ENCODE measurements at places on chromosomes 4 and X.

DNA sequence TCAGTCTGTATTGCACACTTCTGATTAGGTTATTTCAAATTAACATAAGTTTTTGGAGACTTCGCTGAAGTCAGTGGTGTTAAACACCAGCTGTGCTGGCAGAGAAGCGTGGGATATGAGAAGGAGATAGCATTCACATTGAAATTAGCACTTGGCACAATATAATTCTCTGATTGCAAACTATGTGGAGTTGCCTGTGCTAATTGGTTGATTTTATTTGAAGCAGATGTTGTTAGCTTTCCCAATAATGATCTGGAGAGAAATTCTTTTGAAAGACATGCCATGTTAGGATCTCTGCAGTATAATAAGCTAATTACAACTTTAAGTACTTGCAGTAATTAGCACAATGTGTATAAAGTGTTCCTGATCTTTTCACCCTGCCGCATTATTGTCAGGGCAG lies 367.4 kb upstream of the ARX start:
- DNase-seq = no peak

- DNase-seq = no peak
Observed at GRCh38 chrX:120111611-120112010, 4.1 kb downstream of the RHOXF1 start.

DNA sequence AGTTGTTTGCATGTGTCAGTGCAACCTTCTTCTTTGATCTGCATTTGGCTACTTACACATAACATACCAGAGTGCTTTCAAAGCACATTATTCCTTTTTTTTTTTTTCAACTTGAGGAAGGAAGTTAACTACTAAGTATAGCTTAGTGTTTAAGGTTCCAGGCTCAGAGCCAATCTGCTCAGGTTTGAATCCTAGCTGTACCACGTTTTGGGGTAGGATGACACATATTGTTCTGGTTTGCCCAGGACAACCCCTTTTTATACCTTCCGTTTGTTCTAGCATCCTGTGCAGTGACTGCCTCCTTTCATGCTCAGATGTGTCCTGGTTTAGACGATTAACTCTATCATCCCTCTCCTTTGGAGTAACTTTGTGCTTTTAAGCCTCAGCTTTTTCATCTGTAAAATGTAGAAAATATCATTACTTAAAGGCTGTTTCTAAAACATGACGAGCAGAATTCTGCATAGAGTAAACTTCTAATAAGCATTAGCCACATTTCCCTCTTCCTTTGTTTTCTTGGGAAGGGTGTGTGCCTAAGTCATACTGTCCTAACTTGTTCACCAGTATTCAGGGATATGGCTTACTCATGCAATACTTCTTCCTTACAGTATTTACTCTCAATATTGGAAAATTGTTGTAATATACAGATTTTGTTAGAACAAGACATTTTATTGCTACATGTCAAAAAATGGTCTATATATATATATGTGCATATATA lies 281.3 kb downstream of the C4orf33 start:
- no peak for DNase-seq

GRCh38 chrX:13341491-13342101 lies 21.7 kb upstream of the ATXN3L start:
- DNase-seq = no peak

DNA sequence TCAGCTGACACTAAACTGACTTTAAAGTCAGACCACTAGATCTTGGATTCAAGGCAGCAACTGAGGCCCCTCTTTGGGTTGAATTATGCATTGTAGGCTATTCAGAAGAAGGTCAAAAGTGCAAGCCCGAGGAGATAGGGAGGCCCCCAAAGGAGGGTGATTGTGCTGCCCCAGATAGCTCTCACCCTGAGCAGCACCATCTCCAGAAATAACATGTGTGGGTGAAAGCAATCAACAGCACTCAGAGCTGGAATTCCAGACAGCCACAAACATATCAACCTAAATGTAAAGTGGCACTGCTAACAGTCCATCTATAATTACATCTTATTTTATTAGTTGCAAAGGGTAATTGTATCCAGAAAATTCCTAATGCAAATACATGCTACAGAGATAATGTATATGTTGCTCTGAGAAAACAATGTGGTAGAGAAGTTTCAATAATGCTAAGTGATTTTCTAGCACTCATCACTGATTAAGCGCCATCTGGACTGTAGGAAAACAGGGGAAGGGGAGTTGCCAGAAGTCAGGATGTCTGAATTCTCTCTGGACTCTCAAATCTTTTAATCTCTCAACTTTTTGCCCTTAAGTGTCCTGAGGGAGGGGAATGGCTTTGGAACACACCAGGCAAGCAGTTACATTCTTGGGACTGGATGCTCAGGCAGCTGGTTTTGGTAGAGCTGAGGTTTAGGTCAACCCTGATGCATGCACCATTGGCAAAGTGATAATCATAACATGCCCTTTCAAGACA lies 61.8 kb upstream of the SFRP2 start:
- no peak for DNase-seq

DNA sequence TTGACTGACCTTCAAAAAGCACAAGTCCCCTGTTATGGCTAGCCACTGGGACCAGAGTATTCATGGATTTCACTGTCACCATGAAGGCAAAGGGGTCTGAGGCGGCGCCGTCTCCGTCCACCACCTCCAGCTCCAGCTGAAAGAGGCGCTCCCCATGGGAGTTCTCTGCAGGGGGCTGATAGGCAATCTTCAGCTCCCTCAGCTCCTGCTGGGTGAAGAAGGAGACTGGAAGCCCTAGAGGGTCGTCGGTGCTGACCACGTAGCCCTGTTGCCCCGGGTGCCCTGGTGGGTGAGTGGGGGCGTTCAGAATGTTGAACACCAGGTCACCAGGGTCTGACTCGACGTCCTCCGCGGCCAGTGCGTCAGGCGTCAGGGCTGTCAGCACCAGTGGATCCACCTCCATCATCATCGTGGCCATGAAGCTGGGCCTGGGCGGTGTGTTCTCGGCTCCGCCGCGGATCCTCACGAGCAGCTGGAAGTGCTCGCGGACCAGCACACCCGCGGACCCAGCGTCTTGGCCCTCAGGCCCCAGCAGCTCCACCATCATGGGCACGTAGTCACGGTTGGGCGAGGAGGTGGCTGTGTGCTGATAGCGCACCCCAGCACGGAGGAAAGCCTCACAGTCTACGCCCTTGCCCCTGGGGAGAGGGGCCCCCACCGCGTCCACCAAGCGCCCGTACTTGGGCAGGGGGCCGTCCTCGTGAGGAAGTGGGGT lies 987 bp downstream of the FREM3 start:
- no peak for DNase-seq

- no peak for DNase-seq
Observed at GRCh38 chr4:13126976-13127910, 356.9 kb downstream of the RAB28 start.

DNA sequence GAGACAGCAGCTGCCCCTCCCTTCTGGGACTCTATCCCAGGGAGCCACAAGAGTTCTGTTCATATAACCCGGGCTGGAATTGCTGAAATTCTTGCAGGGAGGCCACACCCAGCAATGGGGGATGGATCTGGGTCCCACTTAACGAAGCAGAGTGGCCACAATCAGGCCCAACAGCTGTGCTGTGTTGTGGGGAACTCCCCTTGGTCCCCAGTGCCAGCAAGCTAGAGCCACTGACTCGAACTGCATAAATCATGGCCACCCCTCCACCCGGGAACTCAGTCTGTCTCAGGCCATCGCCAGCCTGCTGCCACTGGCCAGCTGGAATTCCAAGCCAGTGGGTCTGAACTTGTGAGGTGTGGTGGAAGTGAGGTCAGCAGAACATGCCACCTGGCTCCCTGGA lies 111.1 kb downstream of the KLF8 start:
- DNase-seq = no peak

- no peak for DNase-seq
Observed at GRCh38 chr4:75699299-75699698, 25.1 kb upstream of the USO1 start.

GRCh38 chr4:127574643-127575042 lies 58.1 kb upstream of the INTU start:
- DNase-seq = no peak

DNA sequence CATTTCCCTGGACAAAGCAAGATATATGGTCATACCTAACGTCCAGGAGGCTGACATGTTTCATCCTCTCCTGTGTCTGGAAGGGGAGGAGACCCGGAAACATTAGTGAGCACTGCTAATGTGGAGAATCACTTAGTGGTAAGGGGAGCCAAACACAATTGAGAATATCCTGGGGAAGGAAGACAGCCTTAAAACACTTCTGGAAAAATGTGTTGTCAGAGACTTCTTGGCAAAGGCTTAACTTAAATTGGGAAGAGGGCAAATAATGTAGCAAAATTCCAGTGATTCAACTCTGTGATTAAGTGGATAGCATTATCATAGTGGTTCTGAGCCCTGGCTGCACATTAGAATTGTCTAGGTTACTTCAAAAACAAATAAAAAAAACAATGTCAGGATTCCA lies 39.5 kb downstream of the SPARCL1 start:
- DNase-seq = peak; percentile 10

- DNase-seq = no peak
Observed at GRCh38 chrX:13168269-13168668, 123.8 kb upstream of the FAM9C start.

DNA sequence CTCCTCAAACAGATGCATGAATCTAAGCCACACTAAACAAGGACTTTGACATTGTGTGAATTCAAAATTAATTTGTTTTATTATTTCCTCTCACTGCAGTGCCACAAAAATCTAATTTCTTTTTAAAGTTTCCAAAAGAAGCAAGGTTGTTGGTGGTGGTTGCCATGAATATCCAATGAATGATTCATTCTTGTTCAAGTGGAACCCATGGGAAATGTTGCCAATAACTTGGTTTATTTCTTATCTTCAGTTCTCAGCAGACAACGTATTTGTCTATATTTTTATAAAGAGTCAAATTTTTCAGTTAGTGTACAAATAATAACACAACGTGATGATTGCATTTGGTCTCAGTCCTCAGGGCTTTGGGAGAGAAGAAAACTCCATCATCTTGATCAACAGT lies 309.4 kb upstream of the NOCT start:
- no peak for DNase-seq

DNA sequence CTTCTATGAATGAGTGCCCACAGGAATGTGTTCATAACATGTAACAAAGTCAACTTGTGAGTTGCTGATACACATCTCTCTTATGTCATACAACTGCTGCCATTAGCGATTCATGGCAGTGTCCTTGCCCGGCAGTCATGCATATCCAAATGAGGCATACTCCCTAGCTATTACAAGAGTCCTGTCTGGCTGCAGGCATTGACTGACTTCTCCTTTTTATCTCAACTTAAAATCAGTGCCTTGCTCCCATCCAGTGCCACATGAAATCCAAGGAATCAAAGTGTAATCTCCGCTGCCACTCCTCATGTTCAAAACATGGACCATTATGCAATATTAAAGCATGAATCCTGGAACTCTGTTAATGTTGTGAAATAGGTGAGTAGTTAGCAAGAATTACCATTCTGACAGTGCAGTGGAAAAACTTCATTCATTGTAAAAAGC lies 348.9 kb upstream of the FTHL17 start:
- DNase-seq = no peak

GRCh38 chr4:168516841-168517240 lies 20.0 kb downstream of the PALLD start:
- DNase-seq = no peak

GRCh38 chrX:29587107-29587506 lies 628.3 kb upstream of the MAGEB2 start:
- no peak for DNase-seq

DNA sequence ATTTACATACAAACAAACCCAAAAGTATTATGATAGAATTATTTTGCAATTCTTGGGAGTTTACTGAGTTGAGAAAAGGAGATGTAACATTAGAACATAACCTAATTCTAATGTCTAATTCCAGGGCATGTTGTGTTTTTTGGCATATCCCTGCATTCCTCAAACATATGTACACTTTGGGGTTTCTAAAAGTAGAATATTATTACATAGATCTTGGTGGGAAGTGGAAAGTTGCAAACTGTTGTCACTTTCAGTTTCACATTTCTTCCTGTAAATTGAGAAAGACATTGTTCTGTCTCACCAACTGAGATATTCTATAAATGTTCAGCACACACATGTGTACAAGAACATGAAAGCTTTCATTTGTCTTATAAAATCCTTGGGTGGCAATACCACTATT lies 24.4 kb upstream of the GBA3 start:
- DNase-seq = no peak

DNA sequence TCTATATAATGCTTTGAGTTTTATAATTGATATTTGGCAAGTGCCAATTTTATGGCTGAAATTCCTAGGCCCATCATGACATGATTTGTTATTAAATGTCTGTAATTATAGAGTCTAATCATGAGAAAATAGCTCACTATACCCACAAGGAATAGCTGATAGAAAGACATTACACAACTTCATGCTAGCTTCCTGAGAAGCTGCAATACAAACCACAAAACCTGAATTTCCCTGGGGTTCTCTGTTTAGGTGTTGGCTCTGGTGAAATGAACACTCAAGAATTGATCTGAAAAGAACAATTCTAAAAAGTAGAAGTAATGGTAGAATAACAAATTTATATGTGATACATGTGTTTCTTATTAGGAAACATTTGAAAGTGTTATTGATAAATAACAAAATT lies 169.6 kb downstream of the GASK1B start:
- no peak for DNase-seq

DNA sequence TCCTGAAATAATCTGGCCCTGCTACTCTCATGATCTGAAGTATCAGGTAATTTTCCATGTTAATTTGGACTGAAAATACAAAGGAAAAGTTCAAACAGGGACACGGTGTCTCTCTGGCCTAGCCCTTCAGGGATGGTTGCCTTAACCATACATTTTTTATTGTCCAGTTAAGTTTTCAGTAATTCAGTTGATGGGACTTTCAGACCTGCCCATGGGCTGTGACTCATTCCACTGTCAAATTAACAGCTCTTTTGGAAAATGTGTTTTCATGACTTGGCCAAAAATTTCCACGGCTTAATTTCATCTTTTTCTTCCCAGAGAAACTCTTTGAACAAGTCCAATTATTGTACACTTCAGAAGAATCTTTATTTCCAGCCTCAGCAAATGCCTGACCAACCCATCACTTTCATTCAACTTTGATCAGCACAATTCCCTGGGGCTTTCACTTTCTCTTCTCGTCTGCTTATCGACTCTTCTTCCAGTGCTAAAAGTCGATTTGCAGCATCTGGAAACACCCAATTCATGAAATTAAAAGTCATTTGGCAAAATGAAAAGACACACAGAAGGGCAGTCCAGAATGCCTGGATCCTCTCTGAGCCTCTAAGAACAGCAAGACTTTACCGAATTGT lies 293.9 kb downstream of the RAB28 start:
- no peak for DNase-seq

DNA sequence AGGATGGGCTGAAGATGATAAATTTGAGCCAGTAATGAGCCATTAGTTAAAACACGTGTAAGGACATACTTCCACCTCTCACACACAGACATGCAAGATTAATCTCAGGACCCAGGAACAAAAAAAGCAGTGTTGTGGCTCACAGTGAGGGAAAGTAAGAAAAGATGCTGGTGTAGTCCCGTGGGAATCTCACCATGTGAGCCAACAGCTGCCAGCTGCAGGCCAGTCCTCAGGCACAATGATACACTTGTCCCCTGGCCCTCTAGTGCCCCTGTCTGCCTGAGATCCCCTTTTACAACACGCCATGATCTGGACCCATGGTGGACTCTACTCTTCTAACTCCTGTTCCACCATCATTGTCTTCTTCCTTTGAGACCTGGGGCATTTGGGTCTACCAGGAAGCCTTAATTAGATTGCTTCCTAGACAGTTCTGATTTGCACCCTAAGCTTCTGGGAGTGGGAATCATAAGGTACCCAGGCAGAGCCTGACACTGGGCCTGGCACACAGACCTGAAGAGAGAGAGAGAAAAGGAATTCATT lies 194.7 kb downstream of the STIM2 start:
- no peak for DNase-seq

GRCh38 chr4:182801636-182802035 lies 115.5 kb downstream of the DCTD start:
- DNase-seq = no peak
